ENCODE measurements at places on chromosomes 2 and 18. TPM values are rescaled to one million over a fixed set of nuclear protein-coding genes. Genes with fewer than 3 reads are reported as not detected.

The ACVR1C gene
- total RNA-seq = not detected

The CNRIP1 gene
- 29.9 TPM for total RNA-seq

The PRKAG3 gene
- total RNA-seq = not detected

The SLC23A3 gene
- 1.1 TPM for total RNA-seq

The SGPP2 gene
- total RNA-seq = not detected

The SLC9A2 gene
- total RNA-seq = under 0.01 TPM

The PJVK gene
- total RNA-seq = 0.66 TPM

The HAUS1 gene
- total RNA-seq = 39.7 TPM

The ALMS1 gene
- 8.9 TPM for total RNA-seq

The RAX gene
- not detected for total RNA-seq

The LOXL3 gene
- total RNA-seq = 0.99 TPM

The EXOC6B gene
- 33.8 TPM for total RNA-seq

The PDK1 gene
- 15.5 TPM for total RNA-seq

The METTL21A gene
- 14.5 TPM for total RNA-seq

The FAM237A gene
- not detected for total RNA-seq

The KCNK3 gene
- not detected for total RNA-seq

The KLHL30 gene
- total RNA-seq = 0.19 TPM

The DSG1 gene
- total RNA-seq = not detected

Measured in endothelial cell of coronary artery (primary cell).